ENCODE measurements at places on chromosomes 6 and 20.

DNA sequence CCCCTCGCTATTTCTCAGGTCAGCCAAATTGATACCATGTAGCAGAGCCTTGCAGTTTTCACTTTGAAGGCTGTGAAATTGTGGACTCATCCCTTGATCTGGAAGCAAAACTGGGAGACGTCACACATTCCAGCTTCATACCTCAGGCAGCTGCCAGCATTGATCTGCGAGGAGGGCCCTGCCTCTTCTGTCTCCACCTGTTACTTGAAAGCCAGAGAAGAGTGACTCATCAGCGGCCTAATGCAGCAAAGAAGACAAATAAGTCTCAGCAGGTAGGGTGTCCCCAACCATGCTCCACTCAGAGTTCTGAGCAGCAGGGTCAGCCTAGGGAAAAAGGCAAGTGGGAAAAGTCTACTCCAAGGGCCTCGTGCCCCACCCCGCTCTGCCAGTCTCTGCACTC, 69.4 kb upstream of the BMP2 start:
- DNase-seq = no peak

DNA sequence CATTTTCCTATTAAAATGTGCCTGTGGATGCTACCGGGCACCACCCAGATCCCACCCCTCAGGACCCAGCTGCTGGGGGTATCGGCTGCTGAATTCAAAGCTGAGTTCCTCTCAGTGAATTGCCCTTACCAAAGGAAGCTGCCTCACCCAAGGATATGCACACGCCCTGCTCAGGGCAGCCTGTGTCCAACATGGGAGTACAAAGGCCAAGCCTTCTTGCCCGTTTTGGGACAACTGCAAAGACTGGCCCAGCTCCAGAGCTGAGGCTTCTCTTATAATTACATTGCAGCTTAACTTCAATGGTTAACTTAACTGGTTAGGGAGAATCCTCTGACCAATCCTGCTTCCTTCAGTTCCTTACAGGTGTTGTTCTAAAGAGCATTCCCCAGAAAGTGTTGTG, 19.8 kb upstream of the FANCE start:
- DNase-seq = no peak

DNA sequence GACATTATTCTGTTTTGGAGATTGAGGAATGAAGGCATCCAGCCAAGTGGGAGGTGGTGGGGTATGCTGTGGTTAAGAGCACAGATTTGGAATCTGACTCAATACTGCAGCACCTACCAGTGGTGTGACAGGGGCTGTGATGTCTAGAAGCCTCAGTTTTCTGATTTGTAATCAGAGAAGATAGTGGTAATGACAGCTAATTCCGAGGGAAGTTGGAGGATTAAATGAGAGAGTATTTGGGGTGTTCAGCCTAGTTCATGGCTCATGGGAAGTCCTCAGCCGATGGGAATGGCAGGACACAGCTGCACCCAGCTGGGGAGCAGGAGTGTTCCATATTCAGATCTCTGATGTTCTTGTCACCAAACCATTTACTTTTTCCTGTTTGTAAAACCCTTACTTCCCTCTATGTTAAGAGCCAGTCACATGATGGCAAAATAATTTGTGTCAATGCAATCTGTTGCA, 9.3 kb downstream of the SLC9A8 start:
- no peak for DNase-seq

DNA sequence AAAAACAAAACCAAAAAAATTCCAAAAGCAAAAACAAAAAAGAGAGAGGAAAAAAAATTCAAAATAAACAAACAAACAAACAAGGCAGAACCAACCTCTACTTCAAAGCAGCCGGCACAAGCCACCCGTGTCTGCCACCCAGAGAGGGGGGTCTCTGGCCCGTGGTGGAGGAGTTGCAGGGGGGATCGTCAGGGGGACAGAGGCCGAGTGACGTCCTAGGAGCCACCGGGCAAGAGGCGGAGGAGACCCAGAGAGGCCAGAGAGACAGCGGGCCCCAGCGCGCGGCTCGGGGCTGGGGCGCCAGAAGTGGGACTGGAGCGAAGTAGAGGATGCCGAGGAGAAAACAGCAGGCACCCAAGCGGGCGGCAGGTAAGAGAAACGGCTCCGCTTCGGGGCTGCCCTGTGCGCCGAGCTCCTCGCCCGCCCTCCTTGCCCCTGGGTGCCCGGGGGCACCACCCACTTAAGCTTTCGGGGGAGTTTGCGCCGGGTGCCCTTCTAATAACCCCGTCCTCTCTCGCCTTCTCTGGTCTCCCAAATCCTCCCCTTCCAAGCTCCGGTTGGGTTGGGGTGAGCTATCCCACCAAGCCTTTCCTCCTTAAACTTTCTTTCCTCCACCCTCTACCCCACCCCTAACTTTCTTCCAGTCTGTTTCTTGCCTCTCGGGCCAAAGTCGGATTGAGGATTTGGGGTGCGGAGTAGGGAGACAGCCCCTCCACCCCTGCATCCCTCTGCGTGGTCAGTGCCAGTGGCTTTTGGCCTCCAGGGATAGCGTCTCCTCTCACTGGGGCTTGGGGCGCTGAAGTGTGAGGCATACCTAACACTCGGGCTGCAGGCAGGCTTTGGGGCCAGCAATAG, 1.0 kb downstream of the TSHZ2 start:
- no peak for DNase-seq

DNA sequence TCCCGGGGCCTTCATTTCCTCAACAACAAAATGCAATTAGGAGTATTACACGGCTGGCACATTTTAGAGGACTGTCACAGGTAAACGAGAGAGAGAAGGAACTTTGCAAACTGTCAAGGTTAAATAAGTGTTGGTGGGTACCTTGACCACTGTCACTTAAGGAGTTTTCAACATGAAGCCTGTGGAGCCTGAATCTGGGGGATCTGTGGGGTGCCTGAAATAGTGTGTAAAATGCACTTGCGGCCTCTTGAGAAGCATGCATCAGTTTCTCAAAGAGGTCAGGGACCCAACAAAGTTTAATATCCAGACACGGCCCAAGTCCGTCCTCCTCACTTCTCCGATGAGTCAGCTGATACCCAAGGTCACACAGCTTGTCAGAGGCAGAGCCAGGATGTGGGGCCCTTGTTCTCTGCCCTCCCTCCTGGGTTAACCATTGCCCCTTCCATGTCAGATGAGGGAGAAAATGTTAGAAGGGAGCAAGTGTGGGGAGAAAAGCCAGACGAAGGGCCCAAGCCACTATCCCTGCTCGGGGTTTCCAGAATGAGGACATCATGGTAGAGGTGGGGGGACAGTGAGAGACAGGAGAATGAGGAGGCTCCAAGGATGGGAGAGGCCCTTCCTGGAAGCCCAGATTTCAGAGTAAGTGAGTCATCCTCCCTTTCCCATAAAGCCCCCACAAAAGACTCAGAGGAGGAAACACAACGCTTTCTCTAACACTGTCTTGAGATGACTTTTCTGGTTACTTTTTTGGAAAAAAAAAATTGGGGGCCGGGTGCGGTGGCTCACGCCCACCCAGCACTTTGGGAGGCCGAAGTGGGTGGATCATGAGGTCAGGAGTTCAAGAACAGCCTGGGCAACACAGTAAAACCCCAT, 42.2 kb downstream of the C6orf132 start:
- peak; percentile 27 for DNase-seq

- DNase-seq = no peak
Observed at GRCh38 chr6:157714153-157714490, 108.9 kb upstream of the SNX9 start.

DNA sequence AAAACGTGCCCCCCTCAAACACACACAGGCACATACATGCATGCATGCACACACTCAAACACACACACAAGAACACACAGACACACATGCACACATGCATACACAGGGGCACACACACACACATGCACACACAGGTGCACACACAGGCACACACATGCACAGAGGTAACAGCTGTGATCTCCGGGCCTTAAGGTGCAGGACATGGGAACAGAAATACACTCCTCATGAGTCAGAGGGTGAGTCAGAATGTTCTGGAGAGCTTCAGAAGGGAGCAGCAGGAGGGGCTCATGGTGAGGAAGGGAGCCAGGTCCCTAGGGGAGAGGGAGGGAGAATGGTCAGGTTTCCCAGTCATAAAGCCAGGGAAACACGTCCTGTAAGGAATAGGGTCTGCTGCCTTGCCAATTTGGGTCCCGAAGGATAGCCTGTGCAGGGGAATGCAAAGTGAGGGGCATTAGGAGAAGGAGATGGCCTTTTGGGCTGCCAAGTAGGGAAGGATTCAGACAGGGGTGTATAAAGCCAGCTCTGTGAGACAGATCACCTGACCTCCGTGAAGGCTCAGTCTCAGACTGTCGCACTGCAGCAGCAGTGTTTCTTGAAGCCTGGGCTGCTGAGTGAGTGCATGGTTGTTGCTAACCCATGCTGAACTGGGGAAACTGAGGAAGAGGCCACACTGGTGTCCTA, 123.9 kb downstream of the MAFB start:
- no peak for DNase-seq

GRCh38 chr6:4521070-4521469, 255.1 kb upstream of the CDYL start:
- no peak for DNase-seq
